ENCODE measurements at places on chromosomes 7 and 10.

DNA sequence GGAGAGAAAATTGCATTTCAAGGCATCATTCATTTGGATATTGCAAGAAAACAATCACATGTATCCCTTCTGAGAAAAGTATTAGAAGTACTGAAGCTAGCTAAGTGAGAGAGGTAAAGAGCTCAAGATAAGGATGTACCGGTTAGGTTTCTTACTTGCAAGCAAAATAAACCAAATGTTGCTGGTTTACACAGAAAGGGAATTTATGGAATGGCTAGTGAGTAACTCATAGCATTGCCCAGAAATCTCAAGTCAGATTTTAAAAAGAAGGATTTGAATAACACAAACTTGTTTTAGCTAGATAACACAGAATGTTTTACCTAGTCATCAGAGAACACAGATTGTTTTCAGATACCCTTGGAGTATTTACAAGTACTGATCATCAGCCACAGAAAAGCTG lies 30.6 kb downstream of the KLHL7 start:
- DNase-seq, result no peak

GRCh38 chr7:158061884-158062656 lies 525.6 kb downstream of the PTPRN2 start:
- DNase-seq, result no peak

GRCh38 chr7:134890246-134891240 lies 95.8 kb upstream of the AGBL3 start:
- DNase-seq, result no peak

- no peak for DNase-seq
Observed at GRCh38 chr10:133235265-133235855, 2.3 kb upstream of the VENTX start.

DNA sequence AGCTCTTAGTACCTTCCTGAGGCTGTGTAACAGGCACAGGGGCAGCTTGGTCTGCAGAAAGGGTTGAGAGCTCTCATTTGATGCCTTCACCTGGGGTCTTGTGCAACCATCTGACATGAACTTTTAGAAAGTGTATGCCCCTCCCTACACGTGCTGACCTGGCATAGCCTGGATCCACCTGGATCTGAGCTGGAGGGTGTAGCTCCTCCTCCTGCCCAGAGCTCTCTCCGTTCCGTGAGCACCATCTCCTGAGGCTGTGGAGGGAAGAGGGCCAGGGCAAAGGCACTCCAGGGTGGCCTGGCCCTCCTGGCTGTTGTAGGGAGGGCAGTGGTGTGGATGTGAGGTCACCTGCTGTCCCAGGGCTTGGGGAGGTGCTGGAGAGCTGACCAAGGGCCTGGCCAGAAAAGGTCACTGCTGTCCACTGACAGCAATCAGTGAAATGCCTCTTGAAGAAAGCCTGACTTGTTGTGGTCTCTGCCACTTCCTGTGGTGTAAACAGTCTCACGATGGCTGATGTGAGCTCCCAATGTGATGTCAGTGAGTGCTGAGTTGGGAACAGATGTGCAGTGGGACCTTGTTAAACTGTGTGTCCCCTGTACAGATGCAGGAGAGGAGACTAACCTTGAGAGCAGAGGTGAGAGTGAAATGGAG lies 23.0 kb downstream of the AMZ1 start:
- no peak for DNase-seq

- DNase-seq, result no peak
Observed at GRCh38 chr7:18086165-18087025, 58.7 kb upstream of the PRPS1L1 start.

- DNase-seq, result no peak
Observed at GRCh38 chr7:36456548-36456947, 66.9 kb downstream of the ANLN start.

DNA sequence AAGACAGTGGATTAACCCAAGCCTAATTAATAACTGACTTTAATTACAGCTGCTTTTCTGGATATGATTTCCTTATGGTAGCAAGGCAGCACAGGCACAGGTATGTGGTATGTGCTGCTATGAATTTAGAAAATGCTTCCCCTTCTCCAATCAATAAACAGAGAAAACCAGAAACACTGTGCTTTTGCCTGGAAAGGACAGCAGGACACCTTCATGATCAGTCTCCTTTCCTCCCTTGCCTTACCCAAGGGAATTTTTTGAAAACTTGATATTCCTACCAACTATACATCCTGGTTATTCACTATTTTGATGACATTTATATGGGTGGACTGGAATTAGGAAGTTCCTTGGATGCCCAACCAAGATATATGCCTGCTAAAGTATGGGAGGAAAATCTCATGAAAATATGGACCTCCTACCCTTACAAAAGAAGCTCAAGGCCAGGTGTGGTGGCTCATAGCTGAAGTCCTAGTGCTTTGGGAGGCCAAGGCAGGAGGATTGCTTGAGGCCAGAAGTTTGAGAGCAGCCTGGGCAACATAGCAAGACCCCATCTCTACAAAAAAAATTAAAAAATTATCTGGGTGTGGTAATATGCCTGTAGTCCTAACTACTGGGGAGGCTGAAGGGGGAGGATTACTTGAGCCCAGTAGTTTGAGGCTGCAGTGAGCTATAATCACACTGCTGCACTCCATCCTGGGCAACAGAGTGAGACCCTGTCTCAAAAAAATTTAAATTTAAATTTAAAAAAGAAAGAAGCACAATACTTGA lies 106.3 kb upstream of the WAC start:
- DNase-seq, result no peak

GRCh38 chr10:4651404-4652037 lies 174.5 kb upstream of the AKR1E2 start:
- DNase-seq, result peak; percentile 81

DNA sequence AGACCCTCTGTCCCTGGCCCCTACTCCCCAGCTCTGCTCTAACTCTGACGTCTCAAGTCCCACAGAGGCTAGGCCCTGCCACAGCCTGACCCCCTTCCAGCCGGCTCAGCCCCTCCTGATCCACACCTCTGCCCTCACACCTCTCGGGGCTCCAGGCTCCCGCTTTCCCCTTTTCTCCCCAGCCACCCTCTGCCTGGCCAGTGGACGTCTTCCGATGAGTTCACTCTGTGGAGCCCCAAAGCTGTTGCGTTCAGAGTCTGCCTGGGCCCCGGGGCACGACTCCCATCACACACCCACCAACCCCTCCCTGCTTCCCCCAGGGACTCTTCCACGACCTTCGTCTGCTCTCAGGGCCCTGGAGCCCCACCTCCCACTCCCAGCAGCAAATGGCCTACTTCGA lies 18.4 kb upstream of the TBRG4 start:
- DNase-seq, result no peak

DNA sequence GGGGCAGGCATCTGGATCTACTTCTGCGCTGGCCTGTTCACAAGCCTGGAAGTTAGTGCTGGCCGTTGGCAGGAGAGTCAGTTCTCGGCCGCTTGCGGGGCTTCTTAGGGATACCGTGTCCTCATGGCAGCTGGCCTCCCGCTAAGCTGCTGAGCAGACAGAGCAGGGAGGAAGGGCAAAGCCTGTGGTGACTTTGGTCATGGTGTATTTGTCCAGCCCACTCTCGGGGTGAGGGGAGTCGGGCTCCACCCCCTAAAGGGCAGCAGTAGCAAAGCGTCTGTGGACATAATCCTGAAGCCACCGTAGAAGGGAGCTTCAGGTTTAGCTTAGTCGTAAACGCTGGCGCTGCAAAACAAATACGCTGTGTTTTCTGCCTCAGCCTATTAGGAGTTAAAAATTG lies 12.2 kb downstream of the UBE3C start:
- DNase-seq, result no peak

- DNase-seq, result no peak
Observed at GRCh38 chr7:90192876-90193750, 18.4 kb upstream of the STEAP2 start.

DNA sequence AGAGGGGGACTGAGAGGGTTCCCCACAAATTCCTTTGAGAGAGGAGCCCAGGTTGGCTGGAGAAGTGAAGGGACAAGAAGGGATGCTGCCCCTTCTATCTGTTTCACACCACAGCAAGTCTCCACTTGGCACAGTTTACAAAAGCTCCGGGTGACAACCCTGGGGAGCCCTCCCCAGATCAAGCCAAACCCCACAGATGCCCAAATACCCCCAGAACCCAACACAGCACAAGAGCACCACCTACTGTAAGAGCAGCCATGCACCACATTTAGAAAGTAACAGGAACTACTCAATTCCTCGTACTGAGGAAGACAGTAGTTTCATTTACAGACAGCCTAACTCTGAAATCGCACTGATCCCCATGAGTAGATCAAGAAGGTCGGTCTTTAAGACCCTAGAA lies 67.8 kb upstream of the ATP6V0A4 start:
- DNase-seq, result no peak

GRCh38 chr7:130149281-130150139 lies 55.7 kb downstream of the TMEM209 start:
- DNase-seq, result no peak

DNA sequence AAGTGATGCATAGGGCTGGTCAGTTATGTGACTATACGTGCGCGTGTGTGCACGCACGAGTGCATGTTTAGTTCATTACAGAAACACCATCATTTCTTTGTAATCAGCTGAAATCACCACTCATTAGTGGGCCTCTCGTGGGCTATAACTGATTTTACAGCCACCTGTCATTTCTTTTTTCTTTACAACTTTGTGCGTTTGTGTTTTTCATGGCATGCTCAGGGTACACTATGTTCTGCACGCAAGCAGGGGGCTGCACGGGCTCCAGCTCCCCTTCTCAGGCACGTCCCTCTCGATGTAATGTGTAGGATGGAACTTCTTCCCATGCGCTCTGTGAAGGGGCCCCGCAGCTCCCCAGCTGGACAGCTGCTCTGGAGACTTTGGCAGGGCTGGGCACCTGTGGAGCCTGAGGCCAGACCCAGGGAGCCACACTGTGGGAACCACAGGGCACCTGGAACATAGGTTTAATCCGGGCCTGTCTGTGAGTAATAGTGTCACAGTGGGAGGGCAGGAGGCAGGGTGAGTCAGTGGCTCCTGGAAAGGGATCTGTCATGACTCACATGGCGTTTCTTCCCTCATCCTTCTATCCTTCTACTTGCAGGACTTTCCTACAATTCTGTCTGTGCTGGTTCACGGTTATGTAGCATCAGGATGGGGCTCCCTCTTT lies 4.9 kb downstream of the GCK start:
- DNase-seq, result no peak

DNA sequence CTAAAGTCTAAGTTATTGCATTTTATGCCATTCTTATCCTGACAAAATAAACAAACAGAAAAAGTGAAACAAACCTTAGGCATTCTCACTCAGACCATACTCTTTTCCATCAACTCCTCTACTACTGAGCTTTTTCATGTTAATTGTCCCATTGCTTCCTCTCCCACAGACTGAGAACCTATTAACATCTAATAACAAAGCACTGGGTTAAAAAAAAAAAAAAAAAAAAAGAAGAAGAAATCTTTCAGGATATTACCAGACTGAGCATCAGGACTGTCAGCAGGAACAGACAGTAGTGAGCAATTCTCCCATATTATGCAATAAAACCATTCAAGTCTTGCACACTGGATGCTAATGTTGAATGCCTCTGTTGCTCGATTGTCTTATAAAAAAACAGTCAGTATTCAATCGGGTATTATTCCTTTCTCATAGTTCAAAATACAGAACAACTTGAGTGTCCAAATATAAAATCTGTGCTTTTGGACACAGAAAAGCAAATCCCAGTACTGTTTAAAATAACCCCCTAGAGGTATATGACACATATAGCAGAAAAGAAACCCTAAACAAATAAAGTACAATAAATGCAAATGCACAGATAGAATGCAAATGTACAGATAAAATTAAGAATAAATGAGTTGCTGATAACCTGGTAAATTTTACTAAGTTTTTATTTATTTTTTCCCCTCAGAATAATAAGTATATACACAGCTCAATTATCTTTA lies 531.3 kb upstream of the LRRTM3 start:
- no peak for DNase-seq

- no peak for DNase-seq
Observed at GRCh38 chr7:88075216-88075615, 141.2 kb downstream of the ADAM22 start.

DNA sequence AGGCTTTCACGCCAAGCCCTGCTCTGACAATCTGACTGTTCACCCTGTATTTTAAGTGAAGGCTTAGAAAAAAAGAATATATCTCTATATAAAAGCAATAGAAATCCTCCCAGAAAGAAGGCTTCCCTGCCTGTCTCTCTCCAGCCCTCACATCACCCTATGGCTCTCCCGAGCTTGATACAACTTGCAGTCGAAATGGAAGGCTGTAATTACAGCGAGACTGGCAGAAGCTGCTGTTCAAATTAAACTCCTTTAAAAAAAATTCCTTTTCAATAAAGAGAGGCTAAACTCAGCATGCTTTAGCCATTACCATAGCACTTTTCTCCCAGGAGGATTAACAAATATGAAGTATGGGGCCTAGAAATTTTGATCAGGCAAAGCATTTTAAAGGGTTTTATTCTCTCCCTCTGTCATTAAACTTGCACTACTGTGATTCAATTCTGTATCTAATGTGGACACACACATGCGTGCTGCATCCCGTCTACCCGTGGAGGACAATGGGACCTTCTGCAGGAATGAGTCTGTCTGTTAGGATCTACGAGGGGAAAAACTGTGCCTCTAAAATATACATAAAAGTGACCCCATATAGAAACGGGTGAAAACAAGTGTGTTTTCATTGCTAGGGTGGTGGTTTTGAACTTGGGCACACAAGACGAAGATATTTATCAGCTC lies 223.8 kb downstream of the USP6NL start:
- no peak for DNase-seq

GRCh38 chr7:130380861-130381455 lies 664 bp downstream of the CPA1 start:
- DNase-seq, result no peak

- DNase-seq, result no peak
Observed at GRCh38 chr7:40859965-40860543, 725.2 kb downstream of the SUGCT start.

DNA sequence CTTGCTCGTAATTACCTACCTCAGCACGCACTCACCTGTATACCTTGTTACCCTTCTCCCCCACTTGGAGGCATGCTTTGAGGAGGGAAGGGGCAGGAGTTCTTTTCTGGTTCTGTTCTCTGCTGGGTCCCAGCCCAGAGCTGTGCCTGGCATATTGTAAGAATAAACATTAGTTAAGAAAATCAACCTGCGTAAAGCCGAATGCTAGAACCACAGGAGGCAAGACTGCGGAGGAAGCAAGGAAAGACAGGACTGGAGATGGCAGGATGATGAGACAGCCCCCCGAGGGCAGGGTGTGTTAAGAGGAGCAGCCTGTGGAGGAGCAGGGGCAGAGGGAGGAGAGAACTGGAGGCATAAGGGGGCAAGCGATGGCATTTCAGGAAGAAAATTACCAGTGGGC lies 9.5 kb downstream of the C10orf53 start:
- DNase-seq, result no peak

GRCh38 chr10:124273141-124273540 lies 145.6 kb downstream of the OAT start:
- no peak for DNase-seq

All from NCI-H1436 treated with DMSO at 0.1 percent for 48 hours (cell line).